ENCODE measurements at places on chromosomes 2 and 18.

DNA sequence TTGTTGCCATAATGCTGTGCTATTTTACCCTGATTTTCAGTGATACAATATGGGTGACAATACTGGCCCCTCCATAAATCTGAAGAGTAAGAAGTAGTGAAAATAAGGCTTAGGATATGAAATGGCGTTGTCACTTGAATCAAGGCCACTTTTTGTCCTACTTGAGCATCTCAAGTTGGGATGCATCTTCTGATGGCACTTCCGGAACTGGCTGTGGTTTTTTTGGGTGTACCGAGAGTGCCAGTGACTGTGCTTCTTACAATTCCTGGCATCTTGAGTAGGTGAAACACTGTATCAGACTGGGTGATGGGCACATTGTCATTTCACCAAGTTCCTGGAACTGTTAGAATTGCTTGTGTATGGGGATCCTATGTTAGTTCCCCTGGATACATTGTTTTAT lies 52.5 kb upstream of the EML6 start:
- no peak for DNase-seq

DNA sequence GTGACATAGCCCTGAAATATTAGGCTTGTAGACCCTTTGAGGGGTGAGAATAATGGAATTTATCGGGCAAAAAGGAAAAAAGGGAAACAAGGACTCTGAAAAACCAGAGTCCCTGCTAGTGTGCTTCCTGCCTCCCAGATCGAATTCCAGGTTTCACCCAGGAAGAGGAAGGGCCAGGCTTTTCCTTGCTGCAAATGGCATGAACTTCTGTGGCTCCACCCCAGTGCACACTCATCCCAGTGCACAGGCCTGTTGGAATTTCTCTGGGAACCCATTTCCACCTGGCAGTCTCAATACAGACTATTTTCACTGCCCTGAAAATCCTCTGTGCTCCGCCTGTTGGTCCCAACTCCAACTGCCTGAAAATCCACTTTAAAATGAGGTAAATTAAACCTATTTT lies 29.9 kb downstream of the C18orf54 start:
- no peak for DNase-seq

DNA sequence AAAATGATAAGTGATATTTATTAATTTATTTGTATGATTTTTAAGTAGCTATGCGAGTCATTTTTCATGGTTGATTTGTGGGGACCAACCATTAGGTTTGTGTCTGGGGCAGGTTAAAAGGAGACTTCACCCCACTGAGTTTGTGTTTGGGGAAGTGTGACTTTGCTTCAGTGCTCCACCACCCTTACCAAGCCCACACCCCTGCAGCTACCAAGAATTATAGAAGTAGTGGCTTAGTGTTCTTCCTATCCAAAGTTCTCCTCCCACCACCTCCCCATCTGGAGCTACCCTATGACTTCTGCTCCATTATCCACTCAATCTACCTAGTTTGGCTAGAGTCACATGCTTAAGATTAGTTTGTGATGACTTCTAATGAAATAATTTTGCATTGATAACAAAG lies 182.1 kb upstream of the ZEB2 start:
- no peak for DNase-seq

DNA sequence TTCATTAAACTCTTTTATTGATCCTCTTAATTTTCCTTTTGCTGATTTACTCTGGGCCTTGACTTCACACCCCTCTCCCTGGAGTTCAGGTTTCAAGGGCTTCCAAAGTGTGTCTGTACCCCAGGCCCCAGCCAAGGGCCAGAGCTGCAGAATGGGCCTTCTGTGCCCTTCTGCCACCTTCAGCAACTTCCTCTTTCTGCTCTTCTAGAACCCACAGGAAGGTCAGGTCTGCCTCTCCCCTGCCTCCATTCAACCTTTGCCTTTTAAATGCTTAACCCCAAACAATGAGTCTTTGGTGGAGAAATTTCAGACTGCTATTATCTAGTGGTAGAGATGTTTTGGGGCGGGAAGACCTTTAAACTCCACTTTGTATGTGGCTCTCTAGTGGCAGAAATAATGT lies 63.1 kb downstream of the TSN start:
- DNase-seq = no peak

DNA sequence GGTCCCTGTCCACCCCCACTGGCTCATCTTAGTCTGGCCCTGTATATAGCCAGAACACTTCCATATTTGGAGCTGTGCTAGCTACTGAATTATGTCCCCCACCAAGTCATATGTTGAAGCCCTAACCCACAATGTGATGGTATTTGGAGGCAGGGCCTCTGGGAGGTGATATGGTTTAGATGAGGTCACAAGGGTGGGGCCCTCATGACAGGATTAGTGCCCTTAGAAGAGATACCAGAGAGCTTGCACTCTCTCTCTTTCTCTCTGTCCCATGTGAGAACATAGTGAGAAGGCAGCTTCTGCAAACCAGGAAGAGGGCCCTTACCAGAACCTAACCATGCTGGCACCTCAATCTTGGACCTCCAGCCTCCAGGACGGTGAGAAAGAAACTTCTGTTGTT lies 31.2 kb downstream of the ALPK2 start:
- DNase-seq = no peak

- no peak for DNase-seq
Measured at GRCh38 chr2:19987936-19988335, 2.0 kb downstream of the WDR35 start.

- DNase-seq = no peak
Measured at GRCh38 chr18:3594760-3595368, 144.9 kb downstream of the TGIF1 start.

GRCh38 chr2:100484390-100484789 lies 14.1 kb downstream of the NMS start:
- no peak for DNase-seq

DNA sequence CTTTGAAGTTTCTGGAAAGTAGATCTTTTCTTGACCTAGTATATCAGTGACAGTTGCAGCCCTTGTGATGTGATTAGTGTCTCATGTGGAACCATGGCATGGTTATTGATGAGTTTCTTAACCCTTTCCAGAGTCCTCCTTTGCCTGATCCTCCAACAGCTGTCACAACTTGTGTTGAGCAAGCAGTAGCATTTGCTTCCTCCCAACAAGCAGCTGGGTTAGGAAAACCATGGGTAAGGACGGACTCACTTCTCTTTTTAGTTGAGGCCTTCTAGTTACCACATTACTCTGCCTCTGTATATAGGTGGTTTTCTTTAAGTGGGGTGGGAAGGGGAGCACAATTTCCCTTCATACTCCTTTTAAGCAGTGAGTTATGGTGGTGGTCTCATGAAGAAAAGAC lies 96.3 kb downstream of the XRCC5 start:
- DNase-seq = no peak

DNA sequence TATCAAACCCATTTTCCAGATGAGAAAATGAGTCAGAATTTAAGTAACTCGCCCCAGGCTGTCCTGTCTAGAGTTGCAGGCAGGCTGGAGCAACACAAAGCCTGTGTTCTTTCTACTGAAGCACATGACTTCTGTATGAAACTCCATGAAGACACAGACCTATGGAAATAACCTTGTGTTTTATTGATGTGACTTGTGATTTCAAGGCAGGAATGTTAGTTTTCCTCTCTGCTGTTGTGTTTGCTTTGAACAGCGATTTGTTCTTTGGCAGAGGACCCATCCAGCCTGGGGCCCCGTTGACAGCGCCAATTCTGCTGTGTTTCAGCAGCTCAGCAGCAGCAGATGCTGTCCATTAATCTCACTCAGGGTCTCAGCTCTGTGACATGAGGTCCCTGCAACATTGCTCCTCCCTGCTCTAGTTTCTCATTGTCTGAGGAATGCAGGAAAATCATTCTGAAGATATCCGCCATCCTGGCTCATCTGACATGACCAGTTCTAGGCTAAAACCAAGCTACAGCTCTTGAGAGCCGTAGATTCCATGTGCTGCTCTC lies 344.3 kb upstream of the RAB12 start:
- DNase-seq = no peak

GRCh38 chr2:27000228-27000627 lies 29.8 kb downstream of the MAPRE3 start:
- DNase-seq = no peak

- no peak for DNase-seq
Measured at GRCh38 chr2:121333834-121334558, 49.0 kb upstream of the TFCP2L1 start.

- DNase-seq = no peak
Measured at GRCh38 chr2:157722580-157723234, 94.0 kb upstream of the ACVR1C start.

DNA sequence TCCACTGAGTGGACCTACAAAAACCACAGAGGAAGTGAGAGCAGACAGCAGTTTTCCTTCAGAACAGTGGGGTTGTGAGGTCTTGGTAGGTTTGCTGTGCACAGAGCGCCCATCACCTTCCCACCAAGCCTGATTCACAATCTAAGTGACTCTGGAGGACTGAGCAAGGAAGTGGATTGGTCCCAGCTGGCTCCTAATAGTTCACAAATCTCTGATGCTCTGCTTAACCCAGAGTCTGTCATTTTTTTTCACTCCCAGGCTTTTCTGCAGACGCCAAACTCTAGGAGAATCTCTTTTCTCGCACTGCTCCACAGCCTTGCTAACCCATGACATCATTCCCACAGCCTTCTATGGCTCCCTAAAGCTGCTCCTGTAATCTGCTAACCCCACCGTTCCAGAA lies 280.4 kb downstream of the C1D start:
- DNase-seq = no peak

DNA sequence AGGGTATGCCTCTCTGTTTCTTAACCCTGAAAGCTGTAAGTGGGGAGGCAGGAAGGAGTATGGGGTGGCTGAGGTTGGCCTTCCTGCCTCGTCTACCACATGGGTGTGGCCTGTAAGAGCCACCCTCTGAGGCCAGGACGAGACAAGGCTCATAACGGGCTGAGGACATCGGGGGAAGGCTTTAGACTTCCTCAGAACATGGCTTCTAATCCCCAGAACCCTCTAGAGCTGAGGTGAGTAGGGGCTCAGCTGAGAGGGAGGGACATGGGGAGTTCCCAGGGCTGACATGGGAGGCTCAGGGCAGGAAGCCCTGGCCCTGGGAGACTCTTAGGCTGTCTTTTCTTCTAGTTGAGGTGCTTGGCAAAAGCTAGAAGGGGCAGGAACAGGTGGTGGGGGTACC lies 36.7 kb downstream of the EMX1 start:
- DNase-seq = no peak

- DNase-seq = no peak
Measured at GRCh38 chr18:77043541-77044280, 88.9 kb downstream of the MBP start.

- no peak for DNase-seq
Measured at GRCh38 chr2:76821731-76822130, 700.4 kb downstream of the LRRTM4 start.

- no peak for DNase-seq
Measured at GRCh38 chr18:39487932-39488331, 1922.3 kb upstream of the CELF4 start.

GRCh38 chr18:35415511-35416073 lies 38.5 kb upstream of the ZNF396 start:
- no peak for DNase-seq

DNA sequence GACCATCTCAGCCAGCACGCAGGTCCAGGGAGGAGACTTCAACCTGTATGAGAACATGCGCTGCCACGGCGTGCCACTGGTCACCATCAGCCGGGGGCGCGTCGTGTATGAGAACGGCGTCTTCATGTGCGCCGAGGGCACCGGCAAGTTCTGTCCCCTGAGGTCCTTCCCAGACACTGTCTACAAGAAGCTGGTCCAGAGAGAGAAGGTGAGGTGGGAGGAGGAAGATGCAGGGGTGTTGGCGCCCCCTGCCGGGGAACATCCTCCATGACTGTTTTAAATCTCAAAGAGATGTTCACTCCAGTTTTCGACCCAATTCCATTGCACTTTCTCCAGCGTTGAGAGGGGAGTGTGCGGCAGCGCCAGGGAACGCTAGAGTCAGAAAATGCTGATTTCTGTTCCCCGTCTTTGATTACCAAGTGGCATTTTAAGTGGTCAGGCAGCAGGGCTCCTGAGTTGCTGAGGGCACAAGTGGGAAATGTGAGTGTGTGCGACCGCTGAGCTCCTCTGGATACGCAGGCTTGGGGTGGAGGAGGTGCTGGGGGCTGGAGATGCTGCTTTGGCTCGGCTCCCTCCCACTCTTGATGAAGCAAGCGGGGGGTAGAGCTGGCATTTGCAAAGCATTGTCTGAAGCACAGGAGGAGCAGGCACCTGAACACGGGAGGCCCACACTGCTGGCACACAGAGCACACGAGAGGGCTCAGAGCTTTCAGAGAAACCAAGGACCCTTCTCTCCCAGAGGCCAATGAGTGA lies 27.7 kb upstream of the MAPRE3 start:
- peak; percentile 62 for DNase-seq

DNA sequence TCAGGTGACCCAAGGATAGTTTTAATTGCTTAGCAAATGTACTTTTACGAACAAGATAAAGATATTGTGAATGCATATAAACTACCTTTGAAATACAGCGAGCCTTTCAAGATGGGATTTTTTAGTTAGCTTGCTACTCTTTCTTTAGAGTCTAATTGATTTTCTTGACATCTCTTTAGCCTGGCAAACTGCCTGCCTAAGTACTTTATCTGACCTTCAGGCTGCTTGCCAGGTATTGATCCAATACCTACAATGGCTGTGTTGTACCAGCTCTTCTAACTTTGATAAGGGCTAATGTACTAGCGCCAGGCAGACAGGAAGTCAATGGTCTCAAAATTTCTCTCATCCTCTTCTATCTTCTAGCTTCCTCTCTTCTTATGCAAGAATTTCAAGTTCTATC lies 414.4 kb upstream of the ACVR2A start:
- no peak for DNase-seq

DNA sequence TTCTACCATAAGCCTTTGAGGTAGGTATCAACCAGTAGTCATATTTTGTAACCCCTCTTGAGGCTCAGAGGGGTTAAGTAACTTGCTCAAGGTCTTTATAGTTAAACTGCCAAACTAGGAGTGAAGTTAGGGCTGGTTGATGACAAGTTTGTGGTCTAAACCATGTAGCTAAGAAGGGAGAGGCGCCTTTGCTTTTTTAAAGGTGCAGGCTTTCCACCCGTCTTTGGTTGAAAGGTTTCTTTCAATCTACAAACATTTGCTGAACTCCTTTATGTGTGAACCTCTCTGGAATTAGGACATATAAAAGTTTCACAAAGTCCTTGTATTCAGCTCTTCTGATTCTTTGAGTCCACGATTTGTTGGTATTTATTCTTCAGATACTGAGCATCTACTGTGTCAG lies 2.4 kb upstream of the MTA3 start:
- no peak for DNase-seq

GRCh38 chr2:166361351-166362153 lies 14.2 kb downstream of the SCN9A start:
- DNase-seq = no peak

- no peak for DNase-seq
Measured at GRCh38 chr2:225400060-225400511, 576 bp downstream of the NYAP2 start.

- DNase-seq = no peak
Measured at GRCh38 chr18:38116716-38117115, 551.1 kb upstream of the CELF4 start.

DNA sequence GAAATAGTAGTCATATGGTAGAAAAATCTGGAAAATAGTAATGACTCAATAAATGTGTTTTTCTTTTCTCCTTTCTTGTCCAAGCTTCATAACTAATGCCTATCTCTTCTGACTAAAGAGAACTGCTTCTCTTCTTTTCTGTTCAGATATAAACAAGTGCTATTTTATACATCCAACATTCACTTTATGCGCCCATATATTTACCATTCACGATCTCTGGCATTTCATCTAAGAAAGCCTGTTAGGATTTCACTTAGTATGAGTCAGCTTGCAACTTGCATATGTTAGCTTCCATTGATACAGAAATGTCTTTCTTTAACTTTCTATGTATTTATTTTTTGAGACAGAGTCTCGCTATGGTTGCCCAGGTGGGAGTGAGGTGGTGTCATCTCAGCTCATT lies 224.9 kb downstream of the VAPA start:
- DNase-seq = no peak

- no peak for DNase-seq
Measured at GRCh38 chr2:156459720-156460119, 23.5 kb downstream of the GPD2 start.

All from stimulated activated CD4-positive, alpha-beta T cell treated with anti-CD3 and anti-CD28 coated beads, TNF-alpha, amount 100 ng/mL, for 24 hours (primary cell).